ENCODE measurements at places on chromosomes 7 and 10. TPM values are rescaled to one million over a fixed set of nuclear protein-coding genes. Genes with fewer than 3 reads are reported as not detected.
A peak's percentile ranks its signal among the peaks of the same experiment; 100 is the strongest.

Gene PAPOLB
- 0.31 TPM for total RNA-seq

Gene CTAGE15
- total RNA-seq, result not detected

Gene VPS37D
- 2.6 TPM for total RNA-seq

Gene TRIL
- total RNA-seq, result 3.9 TPM

DNA sequence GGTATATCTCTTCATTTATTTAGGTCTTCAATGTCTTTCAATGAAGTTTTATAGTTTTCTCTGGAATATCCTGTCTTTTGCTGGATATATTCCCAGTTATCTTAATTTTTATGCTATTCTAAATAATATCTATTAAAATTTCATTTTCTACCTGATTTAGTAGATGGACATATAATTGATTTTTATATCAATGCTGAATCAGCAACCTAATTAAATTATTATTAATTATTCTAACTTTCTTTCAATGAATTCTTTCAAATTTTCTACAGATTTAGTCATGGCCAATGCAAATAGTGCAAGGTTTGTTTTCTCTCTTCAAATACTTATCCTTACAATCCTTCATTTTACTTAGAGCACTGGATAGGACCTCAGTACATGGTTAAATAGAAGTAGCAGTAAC lies 56.8 kb downstream of the DENND11 start:
- ATAC-seq, result no peak

GRCh38 chr10:72329290-72330068 lies 25.2 kb downstream of the DNAJB12 start:
- no peak for ATAC-seq

DNA sequence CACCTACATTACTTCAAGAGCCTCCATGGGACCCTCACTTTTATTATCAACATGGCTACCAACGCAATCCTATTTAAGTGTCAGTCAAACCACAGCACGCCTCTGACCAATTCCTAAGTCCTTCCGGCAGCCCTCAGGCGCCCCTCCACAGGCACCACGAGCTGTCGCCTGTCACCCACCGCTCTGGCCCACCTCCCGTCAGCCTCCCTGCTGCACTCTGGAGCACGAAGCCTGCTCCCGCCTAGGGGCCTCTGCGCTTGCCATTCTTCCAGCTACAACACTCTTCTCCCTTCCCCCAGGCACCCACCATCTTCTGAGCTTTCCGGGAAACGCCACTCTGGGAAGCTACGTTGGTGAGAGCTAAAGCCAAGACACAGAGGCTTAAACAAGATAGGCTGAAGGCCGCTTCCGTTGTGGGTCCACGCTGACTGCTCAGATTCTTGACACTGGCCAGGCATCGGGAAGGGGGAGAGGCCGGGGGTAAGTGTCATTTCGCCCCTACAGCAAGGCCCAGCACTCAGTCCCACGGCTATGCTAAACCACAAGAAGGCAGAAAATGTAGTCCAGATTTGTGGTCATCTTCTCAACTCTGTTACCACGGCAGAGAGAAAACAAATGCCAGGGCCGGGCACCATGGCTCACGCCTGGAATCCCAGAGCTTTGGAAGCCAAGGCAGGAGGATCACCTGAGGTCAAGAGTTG lies 56.7 kb downstream of the GNA12 start:
- no peak for ATAC-seq

Gene CHN2
- 15.3 TPM for total RNA-seq

Gene PPP1R3A
- 0.54 TPM for total RNA-seq

DNA sequence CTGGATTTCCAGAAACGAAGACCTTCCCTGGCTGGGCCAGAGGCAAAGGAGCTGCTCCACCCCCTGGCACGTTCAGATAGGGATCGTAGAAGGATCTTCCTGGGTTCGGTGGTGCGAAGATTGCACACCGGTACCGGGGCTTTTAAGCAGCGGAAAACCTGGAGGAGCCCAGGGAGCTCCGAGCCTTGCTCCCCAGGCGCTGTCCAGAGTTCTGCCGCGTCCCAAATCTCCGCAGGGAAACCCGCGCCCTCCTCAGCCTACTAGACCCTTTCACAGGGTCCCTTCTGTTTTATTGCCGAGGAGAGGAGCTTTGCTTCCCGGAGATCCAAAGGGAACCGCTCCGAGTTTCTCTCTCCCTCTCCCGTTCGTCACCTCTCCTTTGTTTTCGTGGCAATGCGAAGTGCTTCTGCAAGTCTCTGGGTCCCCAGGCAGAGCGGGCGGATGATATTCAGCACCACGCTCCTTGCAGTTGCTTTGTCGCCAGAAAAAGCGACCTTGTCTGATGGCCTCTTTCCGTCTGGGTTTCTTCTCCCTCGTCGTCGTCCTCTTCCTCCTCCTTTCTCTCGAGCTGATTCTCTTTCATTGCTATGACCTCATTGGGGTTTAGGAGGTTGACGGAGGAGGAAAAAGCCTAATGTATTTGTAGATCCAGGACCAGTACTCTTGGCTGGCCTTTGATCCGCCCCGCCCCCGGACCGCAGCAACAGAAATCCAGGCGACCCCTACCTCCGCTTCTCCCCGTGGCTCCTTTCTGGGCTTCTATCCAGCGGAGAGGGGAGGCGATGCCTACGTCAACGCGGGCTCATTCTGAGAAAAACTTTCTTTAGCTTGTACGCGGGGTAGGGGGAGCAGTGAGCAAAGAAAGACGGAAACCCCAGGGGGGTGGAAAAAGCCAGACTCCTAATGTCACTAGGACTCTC lies at the start of gene TMEM196:
Gene TMEM196, minus strand, starts transcription at position 777 of the 920 bp plus-strand sequence. CDS start 921 bp downstream, outside the sequence.
- ATAC-seq, result peak; percentile 46

GRCh38 chr10:110088367-110089104 lies 80.8 kb downstream of the ADD3 start:
- no peak for ATAC-seq

DNA sequence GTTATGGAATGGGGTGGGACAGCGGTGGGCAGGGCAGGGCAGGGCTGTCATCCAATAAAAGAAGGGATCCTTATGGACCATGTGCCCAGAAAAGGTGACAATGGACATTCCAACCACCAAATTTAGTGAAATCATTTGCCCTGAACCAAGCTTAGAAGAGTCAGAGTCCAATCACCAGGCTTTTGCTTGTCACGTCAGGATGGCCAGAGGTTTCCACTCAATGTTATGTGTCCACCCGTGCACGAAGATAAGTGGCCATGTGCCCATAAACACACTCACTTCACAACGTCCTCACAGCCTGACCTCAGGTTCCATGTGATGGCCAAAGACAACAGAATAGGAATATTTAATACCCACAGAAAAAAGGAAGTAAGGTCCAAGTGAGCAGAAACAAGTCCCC lies 36.6 kb upstream of the PLPP4 start:
- ATAC-seq, result no peak

Gene PIK3CG
- total RNA-seq, result 3.0 TPM

GRCh38 chr7:7178081-7178480 lies 4.3 kb upstream of the C1GALT1 start:
- ATAC-seq, result no peak

Gene SNCG
- total RNA-seq, result 12.8 TPM

DNA sequence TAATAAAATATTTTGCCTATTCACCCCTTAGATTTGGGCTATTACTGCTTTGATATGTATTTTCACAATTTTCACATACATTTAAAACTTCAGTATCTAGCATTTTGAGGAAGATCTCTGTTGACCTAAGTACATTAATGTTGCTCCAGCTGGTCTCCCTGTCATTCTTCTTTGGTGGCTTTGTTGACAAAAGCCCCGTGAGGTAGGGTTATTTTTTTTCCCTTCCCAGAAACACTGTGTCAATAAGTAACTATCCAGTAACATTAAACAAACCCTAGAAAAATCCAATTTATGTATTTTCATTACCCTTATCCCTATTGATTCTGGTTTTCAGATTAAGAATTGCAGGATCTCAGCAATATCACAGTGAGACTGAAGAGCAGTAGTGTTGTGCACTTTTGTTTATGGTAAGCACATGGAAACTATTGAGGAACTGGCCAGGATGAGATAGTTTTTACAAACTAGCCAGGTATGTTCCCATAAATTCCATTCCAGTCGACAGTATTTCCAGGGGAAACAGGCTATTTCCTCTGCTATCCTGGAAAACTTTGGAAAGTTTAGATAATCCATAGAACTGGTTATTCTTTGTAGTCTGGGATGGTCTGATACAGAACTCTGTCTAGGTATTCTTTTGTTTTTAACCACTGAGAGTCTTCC lies 198.2 kb downstream of the PON1 start:
- no peak for ATAC-seq

Gene SEMA3E
- 25.2 TPM for total RNA-seq

GRCh38 chr10:103620891-103621782 lies 127.6 kb downstream of the NEURL1 start:
- no peak for ATAC-seq

Gene CNNM1
- total RNA-seq, result 3.1 TPM

DNA sequence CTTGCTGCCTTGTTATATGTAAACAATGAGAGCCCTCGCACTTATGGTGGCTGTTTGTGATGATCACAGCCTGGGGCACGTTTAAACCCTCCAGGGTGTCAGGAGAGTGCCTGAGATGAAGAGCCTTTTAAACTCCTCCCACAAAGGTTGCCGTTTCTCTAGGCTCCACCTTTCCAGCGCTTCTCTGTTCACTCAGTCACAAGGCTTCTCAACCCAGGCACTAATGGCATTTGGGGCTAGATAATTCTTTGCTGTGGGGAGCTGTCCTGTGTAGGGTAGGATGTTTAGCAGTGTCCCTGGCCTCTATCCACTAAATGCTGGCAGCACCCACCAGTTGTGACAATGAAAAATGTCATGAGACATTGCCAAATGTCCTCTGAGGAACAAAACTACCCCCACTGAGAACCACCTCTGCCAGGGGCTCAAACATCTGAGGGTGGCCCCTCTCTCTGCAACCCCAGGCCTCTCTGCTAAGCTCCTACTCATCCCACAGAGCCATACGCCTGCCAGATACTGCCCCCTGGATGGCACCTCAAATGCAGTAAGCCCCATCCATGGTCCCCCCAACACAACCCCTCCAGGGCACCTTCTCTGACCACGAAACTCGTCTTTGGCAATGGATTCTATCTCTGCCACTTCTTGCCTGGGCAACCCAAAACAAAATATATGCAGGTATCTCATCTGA lies 144.3 kb upstream of the ZMIZ1 start:
- ATAC-seq, result no peak
